ENCODE measurements at places on chromosomes 16 and 17. TPM values are rescaled to one million over a fixed set of nuclear protein-coding genes. Genes with fewer than 3 reads are reported as not detected.
A peak's percentile ranks its signal among the peaks of the same experiment; 100 is the strongest.

DNA sequence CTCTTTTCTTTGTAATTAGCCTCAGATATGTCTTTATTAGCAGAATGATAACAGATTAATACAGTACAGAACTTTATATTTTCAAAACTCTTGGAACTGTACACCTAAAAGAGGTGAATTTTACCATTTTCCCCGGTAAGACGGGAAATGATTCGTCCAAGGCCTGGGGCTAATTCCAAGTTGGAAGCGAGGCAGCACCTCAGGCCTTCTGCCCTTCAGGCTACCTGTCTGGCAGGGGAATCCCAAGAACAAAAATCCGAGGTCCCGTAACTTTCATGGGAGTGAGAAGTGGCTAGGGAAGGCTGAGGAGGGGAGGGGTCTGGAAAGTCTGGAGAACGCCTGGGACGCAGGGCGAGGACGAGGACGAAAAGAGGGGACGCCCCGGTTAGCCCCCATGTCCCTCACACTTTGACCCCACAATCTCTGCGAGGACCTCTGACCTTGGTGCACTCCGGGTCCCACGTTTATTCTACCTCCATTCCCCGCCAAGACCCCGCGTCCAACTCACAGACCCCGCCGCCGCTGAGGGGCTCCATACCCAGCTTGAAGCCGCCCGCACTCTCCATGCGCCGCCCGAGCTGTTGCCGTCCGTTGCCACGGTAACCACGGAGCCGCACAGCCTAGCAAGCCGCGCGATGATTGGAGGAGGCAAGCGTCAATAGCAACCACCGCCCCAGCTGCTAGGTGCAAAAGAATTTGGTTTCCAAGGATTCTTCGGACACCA is at the start of gene HYDIN:
TSS of gene HYDIN (minus strand) at position 601 of the 724 bp plus-strand sequence. CDS start 43,827 bp downstream, outside the sequence.
- ATAC-seq = peak; percentile 63

- ATAC-seq = peak; percentile 10
Measured at GRCh38 chr17:30379303-30379902, 676 bp downstream of the CPD start.

DNA sequence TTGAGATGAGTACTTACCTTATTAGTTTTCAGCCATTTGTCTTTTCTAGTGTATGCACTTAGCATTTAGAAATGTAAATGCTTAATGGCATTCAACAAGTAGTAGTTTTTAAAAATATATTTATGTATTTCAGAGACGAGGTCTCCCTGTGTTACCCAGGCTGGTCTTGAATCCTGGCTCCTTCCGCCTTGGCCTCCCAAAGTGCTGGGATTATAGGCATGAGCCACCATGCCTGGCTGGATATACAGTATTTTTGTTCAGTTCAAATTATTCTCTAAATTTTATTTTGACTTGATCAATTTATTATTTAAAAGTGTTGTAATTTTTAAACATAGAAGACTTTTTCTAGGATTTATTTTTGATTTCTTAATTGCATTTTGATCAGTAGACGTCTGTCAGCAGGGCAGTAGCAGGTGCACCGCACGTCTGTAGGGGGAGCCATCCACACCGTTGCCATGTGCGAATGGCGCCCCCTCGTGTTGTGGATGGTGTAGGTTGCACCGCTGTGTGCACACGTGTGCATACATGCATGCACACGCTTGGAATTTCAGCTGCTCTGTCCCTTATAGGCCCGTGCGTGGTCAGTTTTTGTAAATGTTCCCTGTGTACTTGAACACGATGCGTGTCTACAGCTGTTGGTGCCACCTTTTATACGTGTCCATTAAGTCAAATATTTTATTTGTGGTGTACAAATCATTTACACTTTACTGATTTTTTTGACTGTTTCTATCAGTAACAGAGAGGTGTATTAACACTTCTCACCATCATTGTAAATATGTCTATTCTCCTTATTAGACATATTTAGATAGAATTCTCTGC is 30.6 kb downstream of the RPTOR start:
- ATAC-seq = peak; percentile 100

DNA sequence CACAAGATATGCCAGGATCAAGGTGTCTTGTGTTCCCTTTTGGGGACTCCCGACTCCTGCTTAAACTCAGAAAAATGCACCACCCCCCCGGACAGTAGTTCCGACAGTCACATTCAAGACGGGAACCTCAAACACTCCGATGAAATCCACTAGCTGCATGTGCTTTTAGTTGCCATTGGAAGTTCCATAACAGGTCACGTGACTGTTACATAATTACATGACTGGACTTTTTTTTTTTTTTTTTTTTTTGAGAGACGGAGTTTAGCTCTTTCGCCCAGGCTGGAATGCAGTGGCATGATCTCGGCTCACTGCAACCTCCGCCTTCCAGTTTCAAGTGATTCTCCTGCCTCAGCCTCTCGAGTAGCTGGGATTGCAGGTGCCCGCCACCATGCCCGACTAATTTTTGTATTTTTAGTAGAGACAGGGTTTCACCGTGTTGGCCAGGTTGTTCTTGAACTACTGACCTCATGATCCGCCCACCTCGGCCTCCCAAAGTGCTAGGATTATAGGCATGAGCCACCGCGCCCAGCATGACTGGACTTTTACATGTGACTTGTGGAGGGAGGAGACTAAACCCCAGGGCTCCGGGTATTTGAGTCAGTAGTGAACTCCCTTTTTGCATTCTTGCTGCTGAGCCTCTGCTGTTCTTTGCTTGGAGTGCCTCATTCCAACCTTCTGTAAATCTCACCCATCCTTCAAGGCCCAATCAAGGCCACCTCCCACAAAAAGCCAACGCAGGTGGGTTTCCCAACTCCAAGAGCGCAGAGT is 1.6 kb downstream of the SIRT7 start:
- peak; percentile 57 for ATAC-seq

- peak; percentile 68 for ATAC-seq
Measured at GRCh38 chr17:50638966-50639713, 4.5 kb downstream of the ABCC3 start.

GRCh38 chr17:75124041-75124818 is 7.3 kb downstream of the NT5C start:
- peak; percentile 96 for ATAC-seq

Gene DVL2
- total RNA-seq = 32.7 TPM

Gene DPEP1
- total RNA-seq = not detected

Gene TRIM25
- 50.6 TPM for total RNA-seq

Gene SLC6A4
- 1.5 TPM for total RNA-seq

All from esophagus mucosa (tissue), 1 donor.